Activated T-helper 2 cell treated with anti-CD3 and anti-CD28 coated beads, Interferon-gamma antibody, Interleukin-2, Interleukin-4, amounts not matched to agents 10 μg/mL and 5 μg/mL and 100 μg/mL, durations not matched to agents 14 hours and 24 hours and 36 hours (primary cell): ENCODE measurements at places on chromosomes 13 and 19. TPM values are rescaled to one million over a fixed set of nuclear protein-coding genes. Genes with fewer than 3 reads are reported as not detected.

The LGALS4 gene
- total RNA-seq = 1.6 and 2.0 TPM in 2 replicates

The FGF22 gene
- not detected in 2 replicates for total RNA-seq

GRCh38 chr19:51407511-51408131 is 9.8 kb downstream of the SIGLEC10 start:
- no peak for DNase-seq

DNA sequence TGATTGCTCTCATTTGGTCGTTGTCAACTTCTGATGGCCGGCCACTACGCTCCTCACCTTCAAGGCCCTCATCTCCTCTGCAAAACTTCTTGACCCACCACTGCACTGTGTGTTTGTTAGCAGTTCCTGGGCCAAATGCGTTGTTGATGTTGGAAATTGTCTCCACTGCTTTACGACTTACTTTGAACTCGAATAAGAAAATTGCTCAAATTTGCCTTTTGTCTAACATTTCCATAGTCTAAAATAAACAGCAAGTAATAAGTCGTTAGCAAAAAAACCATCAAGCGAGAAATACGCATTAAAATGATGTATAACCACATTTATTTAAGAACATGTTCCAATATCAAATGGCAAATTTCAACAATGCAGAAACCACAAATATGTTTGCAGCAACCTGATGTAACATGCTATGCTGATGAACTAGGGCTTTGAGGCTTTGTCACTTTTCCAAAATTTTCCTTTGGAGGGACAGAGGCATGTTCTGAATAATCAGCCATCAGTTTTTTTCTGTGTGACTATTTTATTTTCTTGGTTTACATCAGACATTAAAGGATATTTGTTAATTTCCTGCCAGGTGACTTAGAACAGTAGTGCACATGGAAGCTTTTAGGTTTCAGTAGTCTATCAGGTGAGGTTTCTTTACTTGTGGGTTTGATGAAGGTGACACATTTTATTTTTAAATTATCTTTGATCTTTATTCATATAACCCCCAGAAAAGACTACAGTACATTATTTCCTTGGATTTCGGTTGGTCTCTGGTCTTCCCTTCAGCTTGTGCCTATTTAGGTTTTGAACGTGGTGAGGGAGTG is 74.7 kb upstream of the TEX29 start:
- DNase-seq = no peak

DNA sequence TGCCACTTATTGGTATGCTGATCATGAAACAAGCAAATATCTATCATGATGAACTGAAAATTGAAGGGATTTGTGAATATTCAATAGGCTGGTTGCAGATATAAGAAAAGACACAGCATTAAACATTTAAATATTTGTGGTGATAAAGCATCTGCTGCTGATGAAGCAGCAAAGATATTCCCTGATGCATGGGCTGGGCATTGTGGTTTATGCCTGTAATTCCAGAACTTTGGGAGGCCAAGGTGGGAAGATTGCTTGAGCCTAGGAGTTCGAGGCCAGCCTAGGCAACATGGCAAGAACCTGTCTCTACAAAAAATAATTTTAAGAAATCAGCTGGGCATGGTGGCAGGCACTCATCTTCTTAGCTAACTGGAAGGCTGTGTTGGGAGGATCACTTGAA is 54.5 kb downstream of the GPR180 start:
- no peak for DNase-seq

DNA sequence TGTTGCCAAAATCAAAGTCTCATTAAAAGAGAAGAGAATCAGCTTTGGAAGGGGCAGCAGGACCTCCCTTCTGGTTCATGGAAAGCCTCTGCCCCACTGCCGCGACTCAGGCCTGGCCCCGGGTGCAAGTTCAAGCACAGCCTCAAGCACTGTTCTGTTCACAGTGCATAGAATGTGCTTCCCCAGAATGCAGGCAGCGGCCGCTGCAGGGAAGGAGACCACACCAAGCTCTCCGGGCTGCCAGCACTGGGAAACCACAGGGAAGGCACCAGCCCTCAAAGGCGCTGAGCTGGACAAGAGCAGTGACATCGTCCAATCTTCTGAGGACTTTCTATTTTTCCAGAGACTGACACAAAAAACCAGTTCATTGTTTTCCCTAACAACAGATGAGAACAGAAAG is 55.5 kb downstream of the CRYL1 start:
- no peak for DNase-seq

DNA sequence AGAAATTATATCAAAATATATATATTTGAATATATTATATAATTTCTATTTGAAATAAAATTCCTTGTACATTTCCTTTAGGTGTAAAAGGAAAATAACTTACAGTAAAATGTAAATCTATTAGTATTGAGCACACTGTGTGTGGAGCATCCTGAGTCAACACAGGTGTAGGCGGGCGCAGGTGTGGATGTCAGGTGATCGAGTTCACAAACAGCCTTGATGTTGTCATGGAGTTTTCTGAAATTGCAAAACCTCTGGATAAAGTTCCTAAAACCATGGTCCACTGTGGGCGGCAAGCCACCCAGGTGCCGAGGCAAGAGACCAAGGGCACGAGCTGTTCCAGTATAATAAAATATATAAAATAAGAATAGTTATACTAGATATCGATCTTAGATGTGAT is 27.7 kb upstream of the MCF2L start:
- DNase-seq = no peak

GRCh38 chr19:57269515-57270250 is 10.6 kb upstream of the ZNF460 start:
- no peak for DNase-seq

GRCh38 chr19:3342246-3342645 is 24.1 kb upstream of the NFIC start:
- DNase-seq = no peak

The PABPC3 gene
- total RNA-seq = 0.23 and 0.39 TPM in 2 replicates

DNA sequence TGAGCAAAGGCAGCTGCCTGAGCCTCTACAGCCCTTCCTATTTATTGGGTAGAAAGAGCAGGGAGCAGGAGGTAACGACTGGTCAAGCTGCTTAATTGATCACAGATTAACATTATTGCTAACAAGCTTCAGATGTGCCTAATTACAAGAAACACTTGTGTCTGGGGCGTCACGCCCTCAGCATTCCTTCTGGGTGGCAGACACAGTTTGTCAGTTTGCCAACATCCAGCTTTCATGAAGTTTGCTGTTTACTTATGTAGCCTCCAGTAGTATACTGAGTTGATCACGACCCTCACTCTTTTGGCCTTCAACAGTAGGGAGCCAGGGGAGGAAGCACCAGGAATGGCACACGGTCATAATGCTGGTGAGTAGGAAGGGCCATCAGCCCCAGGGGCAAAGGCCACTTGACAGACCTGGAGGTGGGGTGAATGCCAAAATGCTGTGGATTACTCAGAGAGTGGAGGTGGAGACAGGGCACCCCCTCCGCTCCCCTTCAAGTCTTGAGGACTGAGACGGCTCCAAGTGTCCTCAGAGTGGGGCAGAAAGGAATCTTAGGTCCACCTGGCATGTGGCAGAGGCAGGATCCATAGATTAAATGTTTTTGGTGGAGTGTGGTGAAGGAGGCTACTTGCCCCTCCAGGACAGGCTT is 34.9 kb upstream of the PSPC1 start:
- no peak for DNase-seq

The SYDE1 gene
- 1.9 and 2.5 TPM in 2 replicates for total RNA-seq

The HOMER3 gene
- 3.6 and 4.4 TPM in 2 replicates for total RNA-seq

GRCh38 chr19:46998445-46999125 is 21.1 kb upstream of the NPAS1 start:
- DNase-seq = no peak

The URAD gene
- total RNA-seq = not detected in 2 replicates

- no peak for DNase-seq
Observed at GRCh38 chr13:47457626-47458025, 543.4 kb downstream of the SUCLA2 start.

- DNase-seq = no peak
Observed at GRCh38 chr13:60922576-60923231, 492.9 kb downstream of the PCDH20 start.

The CFAP97D2 gene
- total RNA-seq = not detected in 2 replicates

GRCh38 chr19:33085570-33086128 is 4.7 kb downstream of the GPATCH1 start:
- DNase-seq = no peak

The CACNG6 gene
- not detected in 2 replicates for total RNA-seq

DNA sequence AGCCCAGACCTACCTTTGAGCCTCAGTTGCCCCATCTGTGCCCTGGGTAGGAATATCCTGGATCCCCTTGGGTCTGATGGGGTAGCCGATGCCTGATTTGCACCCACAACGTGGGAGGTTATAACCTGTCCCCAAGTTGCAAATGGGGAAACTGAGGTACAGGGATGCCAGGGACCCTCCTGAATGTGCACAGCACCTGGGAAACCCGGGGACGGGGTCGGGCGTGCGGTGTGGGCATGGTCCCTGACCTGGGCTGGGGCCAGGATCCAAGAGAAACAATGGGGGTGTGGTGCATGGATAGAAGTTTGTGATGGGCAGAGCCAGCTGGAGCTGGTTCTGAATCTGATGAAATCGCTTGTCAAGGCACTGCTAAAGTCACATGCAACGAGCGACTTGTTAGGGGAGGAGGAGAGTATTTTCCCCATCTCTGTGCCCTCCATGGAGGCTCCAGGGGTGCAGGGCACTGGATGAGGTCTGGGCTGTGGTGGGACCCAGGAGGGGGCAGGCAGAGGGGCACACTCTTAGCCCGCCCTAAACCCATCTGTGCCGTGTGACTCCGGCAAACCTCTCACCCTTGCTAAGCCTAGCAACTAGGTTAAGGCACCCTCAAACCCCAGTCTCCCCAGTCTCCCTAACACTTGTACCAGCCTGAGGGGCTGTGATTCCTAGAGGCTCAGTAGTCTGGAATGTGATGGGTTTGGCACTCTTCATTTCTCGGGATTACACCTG is 749 bp downstream of the GDF15 start:
- no peak for DNase-seq

- no peak for DNase-seq
Observed at GRCh38 chr13:36629057-36629385, 44.8 kb upstream of the SERTM1 start.

GRCh38 chr13:112210371-112210770 is 143.4 kb downstream of the SOX1 start:
- DNase-seq = no peak

DNA sequence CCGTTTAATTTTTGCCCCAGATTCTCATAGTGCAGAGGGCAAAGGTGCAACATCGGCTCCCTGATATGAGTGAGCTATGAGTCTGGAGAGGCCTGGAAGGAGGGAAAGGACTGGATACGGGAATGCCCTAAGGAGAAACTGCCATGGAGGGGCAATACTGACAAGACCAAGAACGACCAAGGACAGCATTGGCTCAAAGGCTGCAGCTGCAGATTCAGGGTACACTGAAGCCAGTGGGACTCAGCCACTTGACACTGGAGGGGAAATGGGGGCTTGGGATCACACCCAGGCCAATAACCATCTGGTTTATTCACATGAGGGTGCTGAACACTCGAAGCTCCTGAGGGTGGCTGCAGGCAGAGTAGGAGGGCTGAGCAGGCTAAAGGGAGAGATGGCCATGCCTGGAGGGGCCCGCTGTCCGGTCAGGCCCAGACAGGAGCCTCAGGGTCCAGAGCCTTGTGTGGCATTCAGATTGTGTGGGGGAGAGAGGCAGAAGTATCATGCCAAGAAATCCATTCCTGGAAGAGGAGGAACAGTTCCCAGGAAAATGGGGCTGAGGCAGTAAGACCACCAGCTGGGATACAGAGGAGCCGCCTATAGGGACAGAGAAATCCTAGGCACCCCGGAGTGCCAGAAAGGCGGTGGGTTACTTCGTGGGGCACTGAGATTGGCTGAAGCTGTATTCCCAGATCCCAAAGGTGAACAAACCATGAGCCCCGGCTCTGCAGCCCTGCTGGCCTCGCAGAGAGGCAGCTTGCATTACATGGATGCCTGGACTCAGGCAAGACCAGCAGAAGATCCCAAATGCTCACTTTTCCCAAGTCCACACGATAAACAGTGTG is 20.7 kb downstream of the COL4A1 start:
- DNase-seq = no peak

The CGB8 gene
- total RNA-seq = not detected in 2 replicates

DNA sequence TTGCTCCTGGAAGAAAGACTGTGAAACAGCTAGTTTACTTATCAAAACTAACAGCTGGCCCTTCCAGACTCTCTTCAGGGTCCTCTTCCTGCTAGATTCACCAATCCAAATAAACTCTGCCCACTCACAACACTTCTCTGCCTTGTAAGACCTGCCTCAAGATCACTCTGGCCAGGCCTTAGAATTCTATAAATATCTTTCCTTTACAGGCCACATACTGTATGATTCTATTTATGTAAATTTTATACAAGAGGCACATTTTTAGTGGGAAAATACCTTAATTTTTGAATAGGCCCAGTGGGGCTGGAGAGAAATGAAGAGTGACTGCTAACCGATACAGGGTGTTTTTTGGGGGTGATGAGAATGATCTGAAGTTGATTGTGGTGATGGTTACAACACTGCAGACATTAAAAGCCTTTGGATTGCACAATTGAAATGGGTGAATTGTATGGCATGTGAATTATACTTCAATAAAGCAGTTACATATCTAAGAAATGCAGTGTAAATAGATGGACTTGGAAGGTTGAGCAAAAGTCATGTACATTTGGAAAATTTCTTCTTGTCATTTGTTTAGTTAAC is 141.8 kb downstream of the GPC5 start:
- no peak for DNase-seq

DNA sequence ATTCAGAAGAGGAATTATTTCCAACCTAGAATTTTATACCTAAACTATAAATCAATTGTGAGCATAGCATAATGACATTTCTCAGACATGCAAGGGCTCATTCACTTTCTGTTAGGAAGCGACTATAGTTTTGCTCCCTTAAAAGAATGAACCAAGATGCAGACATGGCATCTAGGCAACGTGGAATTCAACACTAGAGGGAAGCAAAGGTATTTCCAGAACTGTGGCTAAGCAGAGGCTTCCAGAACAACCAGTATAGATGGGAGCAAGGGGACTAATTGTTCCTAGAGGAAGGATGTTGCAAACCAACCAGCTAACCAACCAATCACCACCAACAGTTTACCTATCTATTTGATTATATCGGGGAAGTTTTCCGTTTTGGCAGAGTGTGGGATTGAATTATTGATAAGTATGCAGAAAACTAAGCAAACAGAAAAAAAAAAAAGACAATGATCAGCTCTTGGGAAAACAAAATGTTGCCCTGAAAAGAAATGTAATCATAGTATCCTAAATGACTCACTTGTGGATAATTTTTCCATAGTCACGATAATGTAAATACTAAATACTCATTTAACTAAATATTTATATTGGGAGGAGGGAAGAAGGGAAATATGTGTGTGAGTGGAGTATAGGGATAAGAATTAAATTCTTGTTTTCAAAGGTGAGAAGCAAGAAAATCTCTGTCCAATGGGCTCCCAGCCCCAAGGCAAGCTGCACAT is 21.1 kb downstream of the ARL11 start:
- DNase-seq = no peak

DNA sequence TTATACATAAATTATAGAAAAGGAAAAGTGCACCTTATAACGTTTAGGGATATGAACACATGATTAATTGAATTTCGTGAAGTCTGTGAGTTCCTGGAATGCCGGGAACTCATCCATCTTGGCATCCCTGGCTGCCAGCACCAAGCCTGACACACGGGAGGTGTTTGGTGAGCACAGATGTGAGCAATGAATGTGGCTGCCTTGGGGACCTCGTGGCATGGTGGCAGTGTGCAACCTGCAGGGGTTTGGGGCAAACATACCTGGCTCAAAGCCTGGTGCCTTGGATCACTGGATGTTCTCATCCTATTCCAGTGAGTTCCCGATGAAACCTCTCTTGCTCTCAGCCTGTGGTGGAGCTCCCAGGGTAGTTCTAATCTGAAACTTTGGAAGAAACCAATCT is 10.4 kb upstream of the MAP2K2 start:
- no peak for DNase-seq
